ENCODE measurements at places on chromosomes 16 and 17.

DNA sequence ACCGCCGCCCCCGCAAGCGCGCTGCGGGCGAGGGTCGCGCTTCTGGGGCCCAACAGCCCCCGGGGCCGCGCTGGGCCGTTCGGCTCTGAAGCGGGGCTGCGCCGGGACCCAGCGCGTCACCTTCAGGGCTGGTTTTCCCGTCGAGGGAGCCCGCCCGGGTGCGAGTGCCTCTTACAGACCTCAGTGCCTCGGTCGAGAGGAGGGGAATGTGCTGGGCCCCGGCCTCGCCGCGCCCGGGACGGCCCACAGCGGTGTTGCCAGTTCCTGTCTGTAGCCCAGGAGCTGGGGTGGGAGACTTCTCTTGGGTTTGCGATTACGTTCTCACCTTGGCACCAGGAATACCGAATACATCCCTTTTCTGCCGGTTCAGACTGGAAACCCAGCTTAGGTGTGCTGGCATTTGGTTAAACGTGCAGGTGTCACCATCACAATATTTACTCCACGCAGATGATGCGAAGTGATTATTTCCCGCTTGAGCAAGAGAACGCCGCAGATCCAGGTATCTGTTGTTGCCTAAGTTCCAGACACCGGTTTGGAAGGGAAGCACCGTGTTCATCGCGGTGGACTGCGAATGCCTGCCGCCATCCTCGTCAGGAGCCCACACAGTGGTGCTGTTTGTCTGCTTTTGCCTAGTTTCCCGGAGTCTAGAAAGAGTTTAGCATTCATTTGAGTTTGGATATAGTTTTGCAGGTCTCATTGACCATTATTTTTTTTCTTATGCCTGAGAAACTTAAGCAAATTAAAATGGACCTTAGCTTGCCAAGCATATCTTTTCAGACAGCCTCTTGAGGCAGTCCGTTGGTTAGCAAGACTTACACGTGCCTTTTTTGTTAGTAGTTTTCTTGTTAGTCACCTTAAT is 914 bp downstream of the MAP1LC3B start:
- DNase-seq: no peak

GRCh38 chr17:82497483-82498405 is 21.8 kb upstream of the FOXK2 start:
- no peak for DNase-seq

DNA sequence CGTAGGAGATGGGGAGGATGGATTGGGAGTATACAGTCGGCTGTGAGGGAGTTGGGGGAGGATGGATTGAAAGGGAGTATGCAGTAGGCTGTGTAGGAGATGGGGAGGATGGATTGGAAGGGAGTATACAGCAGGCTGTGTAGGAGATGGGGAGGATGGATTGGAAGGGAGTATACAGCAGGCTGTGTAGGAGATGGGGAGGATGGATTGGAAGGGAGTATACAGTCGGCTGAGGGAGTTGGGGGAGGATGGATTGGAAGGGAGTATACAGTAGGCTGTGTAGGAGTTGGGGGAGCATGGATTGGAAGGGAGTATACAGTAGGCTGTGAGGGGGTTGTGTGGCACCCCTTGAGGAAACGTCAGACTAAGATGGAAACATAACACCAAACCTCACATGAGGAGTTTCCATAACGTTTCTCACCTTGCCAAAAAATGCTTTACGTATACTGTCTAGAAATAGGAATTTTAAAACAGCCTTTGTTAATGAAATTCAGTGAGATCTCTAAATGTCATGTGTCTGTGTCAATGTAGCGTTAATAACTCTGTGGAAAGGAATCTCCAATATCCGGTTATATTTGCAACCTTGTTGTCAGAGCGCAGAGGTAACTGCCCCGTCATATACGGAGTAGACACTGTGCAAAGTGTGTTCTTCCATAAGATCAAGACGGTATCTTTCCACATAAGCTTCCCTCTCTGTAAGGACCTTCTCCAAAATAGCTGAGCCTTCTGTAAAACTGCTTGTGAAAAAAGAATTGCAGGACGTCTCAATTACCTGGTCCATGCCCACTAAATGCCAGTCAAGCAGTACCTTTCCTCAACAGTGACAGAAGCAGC is 6.3 kb upstream of the VPS53 start:
- DNase-seq: no peak

GRCh38 chr16:8935989-8936388 is 27.7 kb downstream of the USP7 start:
- no peak for DNase-seq

DNA sequence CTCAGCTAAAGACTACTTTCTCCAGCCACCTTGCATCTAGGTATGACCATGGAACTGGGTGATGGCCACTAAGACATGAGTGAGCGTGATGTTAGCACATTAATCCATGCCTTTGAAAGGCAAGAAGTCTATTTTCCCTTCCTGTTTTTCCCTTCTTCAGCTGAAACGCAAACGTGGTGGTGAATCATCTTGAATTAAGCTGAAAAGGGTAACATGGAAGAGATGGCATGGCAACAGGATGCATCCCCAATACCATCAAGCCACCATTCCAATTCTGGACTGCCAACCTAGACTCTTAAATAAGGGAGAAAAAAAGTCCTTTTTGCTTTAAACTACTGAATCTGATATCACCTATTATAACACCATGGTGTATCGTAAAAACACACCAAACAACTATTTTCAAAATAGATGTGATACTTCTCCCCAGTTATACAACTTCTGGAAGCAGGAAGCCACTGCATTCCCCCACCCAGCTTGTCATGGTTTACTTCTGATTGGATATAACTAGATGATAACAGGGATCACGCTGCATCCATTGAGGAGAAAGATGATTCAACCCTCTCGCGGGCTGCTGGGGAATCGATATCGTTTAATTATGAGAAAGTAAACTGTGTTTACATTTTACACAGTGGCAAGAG is 368.6 kb downstream of the CDH13 start:
- no peak for DNase-seq

- DNase-seq: no peak
These were observed 9.7 kb downstream of the NXN start for GRCh38 chr17:969811-970355.

DNA sequence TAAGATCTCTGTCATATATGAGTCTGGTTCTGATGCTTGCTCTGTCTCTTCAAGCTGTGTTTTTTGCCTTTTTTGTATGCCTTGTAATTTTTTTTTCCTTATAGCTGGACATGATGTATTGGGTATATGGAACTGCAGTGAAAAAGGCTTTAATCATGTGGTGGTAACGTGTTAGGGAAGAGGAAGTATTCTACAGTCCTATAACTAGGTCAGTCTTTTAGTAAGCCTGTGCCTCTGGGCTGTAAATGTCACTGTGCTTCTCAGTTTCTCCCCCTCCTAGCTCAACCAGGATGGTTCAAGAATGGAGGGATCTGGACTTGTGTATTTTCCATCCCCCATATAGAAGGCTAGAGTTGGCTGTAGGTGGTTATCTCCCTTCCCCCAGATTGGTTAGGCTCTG is 202.3 kb upstream of the AXIN2 start:
- DNase-seq: no peak

GRCh38 chr17:74119049-74119580 is 84.4 kb upstream of the RPL38 start:
- DNase-seq: no peak

DNA sequence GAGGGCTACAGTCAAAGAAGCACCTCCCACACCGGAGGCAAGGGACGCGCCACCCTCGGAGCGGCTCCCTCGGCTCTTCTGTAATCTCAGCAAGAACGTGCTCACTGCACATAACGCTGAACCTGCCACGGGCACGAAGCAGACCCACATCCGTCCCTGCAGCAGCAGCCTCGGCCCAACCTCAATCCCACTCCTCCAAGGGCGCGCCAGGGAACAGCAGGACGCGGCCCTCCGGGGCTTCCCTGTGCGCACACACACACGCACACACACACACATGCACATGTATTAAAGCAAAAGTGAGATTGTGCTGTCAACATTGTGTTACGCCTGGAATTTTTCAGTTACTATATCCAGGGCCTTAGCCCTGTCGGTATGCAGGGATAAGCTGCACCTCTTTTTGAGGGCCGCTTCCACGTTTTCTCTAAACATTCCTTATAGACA is 54.0 kb downstream of the TBC1D16 start:
- no peak for DNase-seq

DNA sequence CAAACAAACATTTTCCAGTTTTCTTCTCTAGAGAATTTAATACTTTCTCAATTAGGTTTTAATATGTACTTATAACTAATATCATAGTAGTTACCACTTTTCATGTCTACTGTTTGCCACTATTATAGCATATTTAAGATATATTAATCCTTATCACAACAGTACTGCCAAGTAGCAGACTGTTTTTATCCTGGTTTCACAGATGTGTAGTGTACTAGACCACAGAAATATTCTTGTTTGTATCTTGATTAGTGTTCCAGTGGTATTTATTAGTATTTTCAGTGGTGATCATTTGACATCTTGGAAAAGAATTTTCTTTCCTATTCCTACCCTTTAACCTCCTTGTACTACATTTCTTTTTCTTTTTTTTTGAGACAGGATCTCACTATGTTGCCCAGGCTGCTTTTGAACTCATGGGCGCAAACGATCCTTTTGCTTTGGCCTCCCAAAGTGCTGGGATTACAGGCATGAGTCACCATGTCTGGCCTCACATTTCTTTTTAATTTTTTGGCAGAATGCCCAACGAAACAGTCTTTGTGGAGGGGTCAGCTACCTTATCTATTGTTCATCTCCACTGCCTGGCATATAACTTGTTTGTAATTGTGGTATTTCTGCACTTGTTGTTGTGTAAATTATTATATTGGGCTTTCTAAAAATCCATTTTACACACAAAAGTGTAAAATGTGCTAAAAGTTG is 27.2 kb downstream of the MAP2K4 start:
- DNase-seq: no peak

DNA sequence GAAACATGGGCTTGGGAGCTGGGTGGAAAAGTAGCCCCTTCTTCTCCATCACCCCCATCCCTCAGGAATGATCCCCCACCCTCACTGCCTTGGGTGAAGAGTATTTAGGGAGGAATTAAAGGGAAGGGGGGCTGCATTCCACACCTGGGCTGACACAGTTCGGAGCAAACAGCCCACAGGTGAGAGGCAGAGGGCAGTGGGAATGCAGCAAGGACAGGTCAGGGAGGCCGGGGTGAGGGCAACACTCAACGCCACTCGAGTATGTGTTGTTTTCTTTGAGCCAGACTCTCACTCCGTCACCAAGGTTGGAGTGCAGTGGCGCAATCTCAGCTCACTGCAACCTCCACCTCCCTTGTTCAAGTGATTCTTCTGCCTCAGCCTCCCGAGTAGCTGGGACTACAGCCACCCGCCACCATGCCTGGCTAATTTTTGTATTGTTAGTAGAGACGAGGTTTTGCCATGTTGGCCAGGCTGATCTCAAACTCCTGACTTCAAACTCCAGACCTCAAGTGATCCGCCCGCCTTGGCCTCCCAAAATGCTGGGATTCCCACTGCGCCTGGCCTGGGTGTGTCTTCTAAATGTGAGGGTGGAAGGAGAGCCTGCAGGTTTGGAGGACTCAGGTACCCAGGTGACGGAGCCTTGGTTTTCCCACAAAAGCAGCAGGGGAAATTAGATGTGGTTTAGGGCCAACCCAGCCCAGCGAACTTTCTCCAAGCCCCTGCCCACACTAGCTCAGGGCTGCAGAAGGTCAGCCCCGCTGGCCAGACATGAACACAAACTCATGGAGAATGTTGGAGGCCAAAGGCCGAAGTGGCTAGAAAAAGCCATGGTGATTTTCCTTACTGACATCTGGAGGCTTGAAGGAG is 21.2 kb upstream of the ITGA3 start:
- no peak for DNase-seq

DNA sequence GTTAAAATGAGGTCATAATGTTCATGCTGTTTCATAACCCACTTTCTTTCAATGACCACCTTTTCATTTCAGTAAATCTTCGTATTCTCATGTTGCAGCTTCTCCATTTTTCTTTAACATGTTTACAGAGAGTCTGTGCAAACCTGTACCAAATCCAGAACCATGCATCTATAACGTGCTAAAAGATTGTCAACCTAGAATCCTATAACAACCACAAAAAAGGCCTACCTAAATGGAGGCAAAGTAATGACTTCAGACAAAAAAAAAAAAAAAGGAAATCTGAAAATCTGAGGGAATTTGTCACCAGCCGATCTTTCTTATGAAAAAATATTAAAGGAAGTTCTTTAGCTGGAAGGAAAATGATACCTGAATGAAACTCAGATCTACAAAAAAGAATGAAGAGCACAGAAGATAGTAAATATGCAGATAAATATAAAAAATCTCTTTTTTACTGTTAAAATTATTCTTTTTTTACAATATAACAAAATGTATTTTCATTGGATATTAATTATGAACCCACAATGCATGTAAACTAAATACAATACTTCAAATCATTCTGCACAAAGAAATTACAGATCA is 1.4 kb upstream of the SLFN11 start:
- no peak for DNase-seq

GRCh38 chr17:77146882-77147281 is 6.1 kb downstream of the SEC14L1 start:
- no peak for DNase-seq

GRCh38 chr16:66273644-66274334 is 92.7 kb upstream of the CDH5 start:
- DNase-seq: no peak

- no peak for DNase-seq
These were observed 10.3 kb downstream of the KANSL1 start for GRCh38 chr17:46182961-46183360.

DNA sequence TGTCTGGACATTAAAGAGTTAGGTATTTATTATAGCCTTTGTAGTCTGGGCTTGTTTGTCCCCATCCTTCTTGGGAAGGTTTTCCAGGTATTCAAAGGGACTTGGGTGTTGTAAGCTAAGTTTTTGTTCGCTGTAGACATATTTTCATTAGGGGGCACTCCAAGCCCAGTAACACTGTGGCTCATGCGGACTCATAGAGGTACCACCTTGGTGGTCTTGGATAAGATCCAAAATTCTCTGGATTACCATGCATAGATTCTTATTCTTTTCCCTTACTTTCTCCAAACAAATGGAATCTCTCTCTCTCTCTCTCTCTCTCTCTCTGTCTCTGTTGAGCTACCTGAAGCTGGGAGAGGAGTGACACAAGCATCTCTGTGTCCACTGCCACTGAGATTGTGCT is 48.9 kb downstream of the ERCC4 start:
- no peak for DNase-seq

DNA sequence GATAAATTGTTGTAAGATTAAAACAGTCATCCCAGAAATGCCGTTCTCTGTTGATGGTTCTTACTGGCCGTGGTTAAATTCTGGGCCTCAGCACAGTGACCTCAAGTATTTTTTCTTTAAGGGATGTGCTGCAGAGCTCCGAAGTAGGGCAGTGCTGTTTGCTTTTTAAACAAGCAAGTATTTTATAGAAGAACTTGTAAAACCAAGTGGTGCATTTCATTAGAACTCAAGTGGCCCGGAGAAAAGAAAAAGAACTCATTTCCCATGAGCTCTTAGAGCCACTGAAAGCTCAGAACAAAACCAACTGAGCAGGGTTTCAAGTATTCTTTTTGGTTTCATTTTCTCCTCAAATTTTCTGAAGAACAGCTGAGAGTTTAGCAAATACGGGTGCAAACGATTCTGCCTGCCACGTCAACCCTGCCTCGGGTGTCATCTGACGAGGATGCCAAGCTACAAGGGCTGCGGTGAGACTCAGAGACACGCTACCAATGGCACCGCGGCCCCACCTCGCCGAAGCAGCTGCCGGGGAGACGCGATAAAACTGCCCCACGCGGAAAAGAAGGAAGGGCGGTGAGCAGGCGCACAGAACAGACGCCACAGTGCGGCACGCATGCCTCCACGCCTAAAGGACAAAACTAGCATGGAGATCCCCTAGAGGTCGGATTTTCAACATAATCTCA is 6.3 kb downstream of the LMF1 start:
- DNase-seq: no peak

All from NCI-H1105 (cell line).